T-helper 9 cell (primary cell): ENCODE measurements at places on chromosomes 5 and 9.
A peak's percentile ranks its signal among the peaks of the same experiment; 100 is the strongest.

- no peak for DNase-seq
These were observed at the start of gene PCDHGA9 for GRCh38 chr5:141402553-141403243. Gene PCDHGA9 (plus strand): TSS chr5:141402778. CDS start chr5:141402953, 175 bp downstream.

- DNase-seq = no peak
These were observed 74.0 kb upstream of the CHSY3 start for GRCh38 chr5:129830288-129830687.

DNA sequence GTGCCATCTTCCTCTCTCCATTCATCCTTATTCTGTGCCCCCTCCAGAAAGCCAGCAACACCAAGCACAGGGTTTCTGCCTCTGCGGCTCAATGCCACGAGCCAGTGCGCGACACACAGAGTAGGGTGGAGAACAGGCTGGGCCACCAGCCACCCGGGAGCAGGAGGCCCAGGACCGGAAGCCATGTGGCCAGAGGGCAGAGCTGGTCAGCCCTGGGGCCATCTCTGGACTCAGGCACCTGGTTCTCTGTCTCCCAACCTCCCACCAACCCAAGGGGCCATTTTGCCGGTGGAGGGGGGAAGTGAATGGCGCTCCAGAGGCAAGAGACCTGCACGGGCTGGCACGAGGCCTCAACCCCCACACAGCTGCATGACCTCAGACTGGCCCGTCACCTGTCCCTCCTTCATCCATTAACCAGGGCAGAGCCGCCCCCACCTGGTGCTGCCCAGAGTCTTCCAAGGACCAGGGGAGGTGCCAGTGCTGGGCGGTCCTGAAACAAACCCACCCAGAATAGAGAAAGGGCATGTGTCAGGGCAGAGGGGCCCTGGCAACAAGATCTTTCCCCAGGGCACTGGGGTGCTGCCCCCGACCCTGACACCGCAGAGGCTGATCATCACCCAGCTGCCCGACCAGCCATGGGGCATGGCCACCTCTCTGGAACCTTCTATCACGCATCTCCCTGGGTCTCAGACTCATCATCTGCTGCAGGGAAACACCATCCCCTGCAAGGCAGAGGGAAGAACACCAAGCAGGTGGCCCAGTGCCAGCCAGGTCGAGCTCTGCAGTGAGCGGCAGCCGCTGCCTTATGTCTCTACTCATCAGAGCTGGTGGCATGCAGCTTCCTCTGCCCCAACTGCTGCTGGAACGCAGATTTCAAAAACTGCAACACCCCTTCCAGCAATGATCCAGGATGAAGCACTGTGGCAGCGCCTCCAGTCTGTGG lies 11.9 kb downstream of the VAV2 start:
- DNase-seq = no peak

DNA sequence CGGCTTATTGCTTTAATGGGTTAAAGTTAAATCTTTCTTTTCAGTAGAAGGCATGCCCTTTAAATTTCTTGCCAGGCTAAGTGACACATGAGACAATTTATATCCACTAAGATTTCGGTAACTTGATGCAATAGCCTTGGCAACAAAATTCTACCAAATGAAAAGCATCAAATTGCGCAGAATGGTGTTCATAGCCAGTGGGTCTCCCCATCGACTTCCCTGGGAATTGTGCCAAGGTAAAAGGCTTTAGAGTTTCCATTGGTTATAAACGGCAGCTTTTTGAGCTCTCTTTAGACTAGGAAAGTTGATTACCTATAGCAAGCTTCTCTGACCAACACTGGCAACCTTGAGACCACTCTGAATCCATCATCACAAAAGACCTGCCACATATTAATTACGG lies 358.4 kb downstream of the ARRDC3 start:
- no peak for DNase-seq

DNA sequence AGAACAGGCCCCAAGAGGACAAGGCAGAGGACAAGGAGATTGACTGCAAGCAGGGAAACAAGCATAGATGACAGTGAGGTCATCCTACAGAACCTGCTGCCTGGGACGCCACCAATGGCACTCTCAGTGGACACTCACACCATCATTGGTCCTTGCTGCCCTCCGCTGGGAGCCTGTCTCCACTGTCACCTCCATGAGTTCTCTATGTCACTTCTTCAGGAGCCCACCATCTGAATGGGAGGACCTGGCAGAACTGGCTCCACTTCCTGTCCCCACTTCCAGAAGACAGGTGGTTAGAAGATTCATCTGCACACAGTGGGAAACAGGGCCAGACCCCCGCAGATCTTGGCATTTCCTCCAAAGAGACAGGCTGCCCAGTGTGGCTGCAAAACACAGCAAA lies 188.9 kb downstream of the HSD17B3 start:
- DNase-seq = no peak

DNA sequence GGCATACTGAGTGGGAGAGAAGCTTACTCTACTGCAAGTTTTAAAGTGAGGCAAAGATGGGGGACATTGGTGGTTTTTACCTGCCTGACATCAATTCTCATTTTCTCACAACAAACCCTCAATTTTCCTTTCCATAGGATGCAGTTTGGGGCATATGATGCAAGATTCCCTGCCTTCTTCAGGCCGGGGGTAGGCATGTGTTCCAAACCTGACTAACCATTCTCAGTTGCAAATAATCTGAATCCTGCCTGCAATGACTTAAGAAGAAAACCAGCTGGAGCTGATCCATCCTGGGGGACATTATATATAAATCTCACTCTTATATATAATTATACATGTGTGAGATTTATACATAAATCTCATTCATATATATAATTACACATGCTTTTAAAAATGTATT lies 223.6 kb upstream of the EFNA5 start:
- no peak for DNase-seq

DNA sequence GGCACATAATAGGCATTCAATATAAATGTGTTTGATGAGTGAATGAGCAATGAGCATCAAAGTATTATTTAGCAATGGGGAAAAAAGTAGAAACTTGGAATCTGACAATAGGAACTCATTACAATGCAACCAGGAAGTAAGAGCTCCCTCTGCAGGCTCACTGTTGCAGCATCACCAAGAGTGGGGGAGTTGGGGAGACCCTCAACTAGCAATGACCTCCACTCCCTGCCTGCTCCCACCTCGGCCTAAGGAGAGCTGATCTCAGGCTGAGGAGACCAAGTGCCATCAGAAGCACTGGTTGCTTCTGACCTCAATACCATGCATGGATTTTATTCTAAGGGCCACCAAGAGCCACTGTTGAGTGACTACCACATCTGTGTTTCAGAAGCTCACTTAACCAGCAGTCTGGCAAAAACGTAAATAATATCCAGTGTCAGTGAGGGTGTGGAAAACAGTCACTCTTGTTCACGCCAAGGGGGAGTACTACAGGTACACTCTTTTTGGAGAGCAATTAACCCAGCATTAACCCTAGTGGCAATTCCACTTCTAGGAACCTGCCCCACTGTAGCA lies 8.0 kb downstream of the VDAC1 start:
- DNase-seq = no peak

DNA sequence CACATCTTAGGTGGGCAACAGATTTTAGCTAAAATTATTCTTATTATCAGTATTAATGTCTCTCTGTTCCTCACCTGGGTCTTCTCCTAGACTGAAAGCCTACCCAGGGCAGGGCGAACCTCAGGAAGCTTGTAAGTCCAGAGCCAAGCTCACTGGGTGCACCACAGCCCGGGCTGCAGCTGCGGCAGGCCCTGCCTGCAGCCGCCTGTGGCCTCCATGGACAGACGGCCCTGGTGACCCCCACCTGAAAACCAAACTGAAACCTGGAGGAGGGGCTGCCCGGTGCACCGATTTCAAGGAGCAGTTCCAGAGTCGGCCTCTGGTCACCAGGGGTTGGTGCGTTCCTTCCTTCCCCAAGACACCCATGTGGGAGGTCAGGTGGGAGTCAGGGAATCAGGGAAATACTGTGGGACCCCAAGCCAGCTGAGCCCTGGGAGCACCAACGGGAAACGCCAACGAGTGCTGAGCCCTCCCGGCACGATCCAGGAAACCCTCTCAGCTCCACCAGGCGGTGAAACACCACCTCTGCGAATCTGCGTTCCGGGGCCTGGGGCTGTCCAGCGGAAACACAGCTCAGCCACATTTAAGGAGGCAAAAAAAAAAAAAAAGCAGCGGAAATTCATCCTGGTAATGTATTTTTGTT lies 68.6 kb upstream of the PPP1R26 start:
- no peak for DNase-seq

DNA sequence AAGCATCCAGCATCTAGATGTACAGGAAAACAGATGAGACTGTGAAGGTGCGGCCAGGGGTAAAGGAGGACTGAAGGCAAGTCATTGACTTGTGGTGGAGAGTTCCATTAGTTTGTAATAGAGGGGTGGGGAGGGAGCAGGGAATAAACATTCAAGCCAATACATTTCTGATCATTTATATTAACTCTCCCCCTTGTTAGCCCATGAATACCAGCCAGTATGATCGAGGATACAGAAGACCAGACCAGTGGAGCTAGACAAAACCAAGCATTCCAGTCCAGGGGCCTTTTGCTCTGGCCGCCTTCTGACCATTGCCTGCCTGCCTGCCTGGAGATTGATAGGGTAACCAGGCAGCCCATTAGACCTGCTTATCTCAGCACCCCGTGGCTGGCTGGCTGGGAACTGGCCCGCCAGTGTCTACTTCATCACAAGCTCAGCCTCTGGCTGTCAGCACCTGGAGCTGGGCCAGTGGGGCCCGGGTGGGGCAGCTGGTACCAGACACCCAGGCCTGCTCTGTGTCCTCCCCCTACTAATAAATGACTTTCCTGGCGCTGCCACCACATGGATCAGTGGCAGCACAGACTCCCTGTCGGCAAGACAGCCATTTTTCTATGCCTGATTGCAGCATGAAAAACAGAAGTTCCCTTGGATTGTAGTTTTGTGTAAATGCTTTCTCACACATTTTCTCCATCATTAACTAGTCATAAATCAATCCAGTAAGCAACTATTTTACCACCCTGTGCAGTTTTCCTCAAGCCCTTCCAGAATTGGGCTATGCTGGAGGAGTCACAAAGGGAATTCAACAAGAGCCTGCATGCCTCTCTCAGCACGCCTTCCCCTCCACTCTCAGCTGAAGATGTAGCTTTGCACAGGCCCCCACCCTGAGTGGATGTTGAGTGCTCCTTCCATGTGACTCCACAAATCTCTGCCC lies 181.3 kb downstream of the SNCAIP start:
- DNase-seq = no peak

GRCh38 chr9:137494104-137494544 lies 35.0 kb upstream of the NSMF start:
- DNase-seq = no peak

- peak; percentile 41 for DNase-seq
These were observed 32.6 kb upstream of the EGFL7 start for GRCh38 chr9:136629879-136630661.

GRCh38 chr5:54480296-54480695 lies 24.8 kb downstream of the HSPB3 start:
- no peak for DNase-seq

GRCh38 chr9:70581214-70581954 lies 166.9 kb upstream of the KLF9 start:
- DNase-seq = no peak

GRCh38 chr5:166178411-166179080 lies 2112.9 kb upstream of the WWC1 start:
- no peak for DNase-seq

DNA sequence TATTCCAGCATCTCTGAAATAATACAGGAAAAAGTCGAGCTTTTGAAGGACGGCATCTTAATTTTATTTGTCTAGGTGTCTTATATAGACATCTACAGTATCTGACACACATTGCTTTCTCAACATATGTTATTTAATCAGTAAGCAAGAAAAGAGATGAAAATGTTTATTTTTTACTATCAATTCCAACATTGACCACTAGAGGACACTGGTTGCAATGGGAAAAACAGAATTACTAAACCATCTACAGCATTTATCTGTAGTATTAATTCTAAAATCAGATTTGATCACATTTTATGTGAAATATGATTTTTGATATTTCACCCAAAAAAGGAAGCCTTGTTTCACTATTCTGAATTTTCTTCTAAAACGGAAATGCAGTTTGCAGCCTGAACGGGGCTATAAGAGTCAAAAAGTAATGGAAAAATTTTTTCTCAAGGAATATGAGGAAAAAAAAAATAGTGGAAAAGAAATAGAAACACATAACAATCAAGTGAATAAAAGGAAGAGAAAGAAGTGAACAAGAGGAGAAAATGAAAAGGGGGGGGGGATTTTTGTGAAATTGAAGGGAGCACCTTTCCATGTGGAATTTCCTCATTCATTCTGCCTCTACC lies 98.6 kb downstream of the OSTF1 start:
- DNase-seq = no peak

DNA sequence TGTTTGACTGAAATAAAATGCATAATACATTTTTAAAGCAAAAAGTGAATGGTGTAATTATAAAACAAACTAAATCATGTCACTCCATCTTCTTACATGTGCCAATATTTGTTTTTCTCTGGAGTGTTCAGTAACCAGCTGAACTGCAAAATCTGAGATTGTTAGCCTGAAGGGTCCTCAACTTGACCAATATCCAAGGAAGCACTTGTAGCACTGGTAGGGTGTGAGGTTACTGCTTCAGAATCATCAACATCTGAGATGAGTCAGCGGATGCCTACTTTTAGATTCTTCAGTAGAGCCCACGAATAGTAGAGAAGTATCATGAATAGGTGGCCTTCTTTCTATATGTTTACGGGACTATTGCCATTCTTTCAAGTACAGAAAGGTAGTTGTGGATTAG lies 226.7 kb downstream of the TLE4 start:
- no peak for DNase-seq

DNA sequence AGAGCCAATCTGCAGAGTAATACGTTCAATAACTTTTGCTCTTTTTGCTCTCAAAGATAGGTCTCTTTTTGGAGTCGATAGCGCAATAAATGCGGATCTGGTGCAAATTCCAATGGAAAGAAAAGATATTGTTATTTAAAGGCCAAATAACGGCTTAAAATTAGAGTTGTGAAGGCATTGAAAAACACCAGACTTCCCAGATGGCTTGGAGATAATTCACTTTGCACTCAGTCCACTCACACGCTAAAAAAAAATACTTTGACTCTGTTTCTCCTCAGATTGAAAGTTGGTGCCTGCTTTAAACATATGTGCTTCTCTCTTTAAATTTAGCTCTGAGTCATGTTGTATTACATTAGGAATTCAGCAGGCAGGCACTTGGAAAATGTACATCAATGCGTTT lies 19.5 kb upstream of the MED27 start:
- no peak for DNase-seq

- no peak for DNase-seq
These were observed 21.7 kb upstream of the MVB12B start for GRCh38 chr9:126304971-126305320.

GRCh38 chr5:32279223-32279622 lies 33.5 kb downstream of the MTMR12 start:
- DNase-seq = no peak
